Osteoblast (primary cell): ENCODE measurements at places on chromosomes 12 and 14. TPM values are rescaled to one million over a fixed set of nuclear protein-coding genes. Genes with fewer than 3 reads are reported as not detected.

GRCh38 chr12:117854339-117855012 is 114.3 kb downstream of the KSR2 start:
- peak; percentile 81 for DNase-seq

DNA sequence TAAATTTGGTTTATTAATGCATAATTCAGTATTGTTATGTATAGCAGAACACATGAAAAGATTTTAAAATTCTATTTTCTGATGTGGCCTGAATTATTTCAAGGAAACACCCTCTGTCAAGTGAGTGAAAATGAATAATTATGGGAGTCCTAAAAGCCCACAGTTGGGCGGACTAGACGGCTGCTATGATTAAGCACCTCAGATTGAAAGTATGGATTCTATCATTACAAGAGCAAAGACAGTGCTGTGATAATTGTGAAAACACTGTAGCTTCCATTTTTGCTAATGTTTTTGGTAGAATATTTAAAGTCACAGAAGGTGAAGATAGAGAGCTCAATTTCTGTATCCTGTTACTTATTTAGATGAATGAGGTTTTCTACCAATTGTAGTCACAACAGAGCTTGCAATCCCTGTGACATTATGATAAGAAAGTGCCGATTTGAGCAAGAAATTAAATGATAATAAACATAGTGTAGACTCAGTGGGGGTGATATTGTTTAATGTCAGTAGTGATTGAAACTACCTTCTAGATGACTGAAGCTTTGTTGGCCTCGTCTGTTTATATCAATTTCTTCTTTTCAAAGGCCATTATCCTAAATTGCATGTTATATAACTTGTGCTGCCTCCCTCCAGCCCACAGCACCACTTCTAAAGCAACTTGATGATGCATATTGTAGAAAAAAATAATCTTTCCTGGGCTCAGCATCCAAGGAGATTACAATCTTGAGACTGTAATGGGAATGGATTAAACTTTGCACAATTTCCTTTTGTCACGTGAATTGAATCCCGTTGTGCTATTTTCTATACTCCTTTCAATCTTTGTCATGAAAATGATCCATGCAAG is 359.8 kb downstream of the BTG1 start:
- DNase-seq: no peak

- DNase-seq: no peak
These were observed 19.3 kb downstream of the CGRRF1 start for GRCh38 chr14:54528973-54529372.

- no peak for DNase-seq
These were observed 8.0 kb upstream of the ACTN1 start for GRCh38 chr14:68986926-68987652.

DNA sequence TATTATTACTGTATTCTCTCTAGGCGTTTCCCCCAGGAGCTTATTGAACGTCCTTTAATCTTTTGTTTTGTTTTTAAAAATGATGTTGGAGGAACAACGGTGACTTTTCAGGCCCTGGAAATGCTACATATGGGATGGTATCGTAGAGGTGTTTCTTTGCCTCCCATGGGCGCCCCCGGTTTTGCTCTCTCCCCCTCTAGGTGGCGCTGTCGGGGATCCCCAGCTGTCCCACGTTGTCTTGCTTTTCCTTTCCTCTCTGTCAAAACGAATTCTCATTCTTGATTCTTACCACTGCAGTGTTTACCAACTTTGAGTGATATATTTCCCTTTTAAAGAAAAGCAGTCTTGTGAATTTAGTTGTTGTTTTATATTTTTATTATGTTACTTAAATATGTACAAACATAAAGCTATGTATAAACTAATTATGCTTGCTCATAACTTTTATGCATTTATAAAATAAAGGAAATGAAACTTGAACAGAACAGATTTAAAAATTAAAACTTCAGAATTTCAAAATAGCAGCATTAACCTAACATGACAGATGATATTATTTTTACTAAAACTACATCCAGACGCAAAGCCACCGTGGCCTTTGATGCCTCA is 171.9 kb downstream of the RGS6 start:
- DNase-seq: no peak

The VDR gene
- total RNA-seq: 30.4 and 32.2 TPM in 2 replicates

The DDN gene
- total RNA-seq: under 0.01 and 0.29 TPM in 2 replicates

The SLC2A14 gene
- under 0.01 TPM in 1 of 2 replicates, not detected in the other for total RNA-seq

The WIF1 gene
- under 0.01 TPM in 1 of 2 replicates, not detected in the other for total RNA-seq
